G401 (cell line): ENCODE measurements at places on chromosomes 1 and 21. TPM values are rescaled to one million over a fixed set of nuclear protein-coding genes. Genes with fewer than 3 reads are reported as not detected.

ESRRG gene
- not detected in 2 replicates for total RNA-seq

CRYAA gene
- not detected in 2 replicates for total RNA-seq

PTPN7 gene
- not detected in 2 replicates for total RNA-seq

PLA2G2C gene
- total RNA-seq: not detected in 2 replicates

TFF2 gene
- not detected in 2 replicates for total RNA-seq

PRELP gene
- total RNA-seq: not detected in 2 replicates

PTGFR gene
- total RNA-seq: not detected in 2 replicates

DNA sequence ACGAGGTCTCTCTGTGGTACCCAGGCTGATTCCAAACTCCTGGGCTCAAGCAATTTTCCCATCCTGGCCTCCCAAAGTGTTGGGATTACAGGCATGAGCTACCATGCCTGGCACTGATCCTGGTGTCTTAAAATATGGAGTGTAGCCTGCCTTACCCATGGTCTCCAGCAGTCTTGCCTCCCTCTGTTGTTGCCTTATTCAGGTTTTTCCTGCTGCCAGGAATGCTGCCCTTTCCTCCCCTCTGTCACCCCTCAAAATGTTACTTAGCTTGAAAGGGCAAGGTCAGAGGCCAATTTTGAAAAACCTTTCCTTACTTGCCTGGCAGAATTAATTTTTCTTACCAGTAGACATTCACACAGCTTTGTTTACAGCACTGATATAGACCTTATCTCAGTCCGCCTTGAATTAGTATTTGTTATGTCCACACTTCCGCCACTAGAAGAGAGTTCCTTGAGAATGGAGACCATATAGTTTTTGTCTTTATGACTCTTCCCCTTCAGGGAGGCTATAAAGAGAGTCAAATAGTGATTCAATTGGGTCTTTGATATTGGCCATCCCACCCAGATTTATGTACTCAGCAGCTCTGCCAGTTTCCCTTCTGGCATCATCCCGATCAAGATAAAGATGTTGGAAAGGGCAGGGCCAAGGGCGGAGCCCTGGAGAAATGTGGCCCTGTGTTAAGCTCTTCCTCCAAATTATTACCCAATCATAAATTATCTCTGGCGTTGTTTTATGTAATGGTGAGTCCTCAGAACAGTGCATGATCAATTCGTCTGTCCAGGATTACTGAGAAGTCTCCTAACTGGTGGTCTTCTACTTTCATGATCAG lies 38.8 kb downstream of the C1orf21 start:
- DNase-seq: no peak

DNA sequence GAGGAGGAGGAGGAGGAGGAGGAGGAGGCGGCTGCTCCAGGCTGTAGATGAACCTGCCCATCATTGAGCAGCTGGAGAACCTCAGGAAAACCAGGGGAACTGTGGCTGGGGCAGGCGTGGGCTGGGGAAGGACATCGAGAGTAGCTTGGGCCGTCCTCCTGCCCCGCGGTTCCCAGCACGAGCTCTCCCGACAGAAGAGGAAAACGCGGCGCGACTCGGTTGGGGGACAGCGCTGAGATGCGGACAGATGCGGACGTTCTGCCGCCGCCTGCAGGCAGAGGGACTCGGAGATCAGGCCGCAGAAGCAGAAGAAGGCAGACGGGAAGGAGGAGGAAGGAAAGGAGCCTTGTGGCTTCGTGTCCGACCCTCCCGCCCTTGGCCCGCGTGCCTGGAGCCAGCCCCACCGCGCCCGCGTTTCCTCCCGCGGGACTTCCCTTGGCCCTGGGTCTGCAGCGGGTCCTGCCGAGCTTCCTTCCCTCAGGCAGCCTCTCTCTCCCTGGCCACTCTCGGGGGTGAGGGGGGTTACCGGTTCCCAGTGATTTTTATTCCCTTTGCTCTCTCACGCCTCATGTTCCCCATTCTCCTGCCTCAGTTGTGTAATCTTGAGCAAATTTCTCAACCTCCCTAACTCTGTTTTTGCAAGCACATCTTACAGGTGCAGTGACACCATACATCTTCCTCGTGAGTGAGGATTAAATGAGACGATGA lies 1.7 kb upstream of the TNFRSF9 start:
- peak; percentile 22 for DNase-seq

- DNase-seq: peak; percentile 36
Measured at GRCh38 chr1:169809370-169810095, 14.8 kb upstream of the METTL18 start.

- DNase-seq: no peak
Measured at GRCh38 chr21:35041881-35042280, 7.2 kb downstream of the RUNX1 start.

GRCh38 chr21:16376673-16377072 lies 646.9 kb downstream of the USP25 start:
- no peak for DNase-seq

DNA sequence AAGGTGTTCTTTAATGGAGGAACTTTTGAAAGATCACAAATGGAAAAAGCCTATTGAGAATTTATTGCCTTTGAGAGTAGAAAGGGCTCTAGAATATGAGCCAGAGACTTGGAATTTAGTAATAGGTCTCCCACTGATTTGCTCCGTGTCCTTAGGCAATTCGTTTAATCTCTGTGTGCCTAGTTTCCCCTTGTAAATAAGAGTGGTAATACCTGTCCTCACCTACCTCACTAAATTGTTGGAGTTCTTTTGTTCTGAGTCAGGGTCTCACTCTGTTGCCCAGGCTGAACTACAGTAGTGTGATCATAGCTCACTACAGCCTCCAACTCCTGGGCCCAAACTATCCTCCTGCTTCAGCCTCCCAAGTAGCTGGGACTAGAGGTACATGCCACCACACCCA lies 15.0 kb upstream of the TEKT2 start:
- no peak for DNase-seq

- no peak for DNase-seq
Measured at GRCh38 chr1:40363721-40364120, 9.8 kb upstream of the SMAP2 start.

DNA sequence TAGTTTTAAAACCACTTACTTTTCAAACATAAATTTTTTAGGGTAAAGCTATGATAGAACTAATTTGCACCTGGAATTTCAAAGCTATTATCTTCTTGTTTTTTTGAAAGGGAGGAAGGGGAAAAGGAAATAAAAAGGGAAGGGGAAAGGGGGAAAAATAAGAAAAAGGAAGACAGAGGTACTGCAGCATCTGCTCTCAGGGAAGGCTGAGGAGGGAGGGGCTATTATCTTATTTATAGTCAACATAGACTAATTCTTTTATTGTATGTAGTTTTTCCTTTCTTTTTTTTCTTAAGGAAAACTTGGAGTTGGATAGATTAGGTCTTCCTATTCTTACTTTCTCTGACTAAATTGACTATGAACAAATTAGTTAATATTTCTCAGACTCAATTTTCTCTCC lies 41.5 kb upstream of the ZYG11A start:
- DNase-seq: no peak

DNA sequence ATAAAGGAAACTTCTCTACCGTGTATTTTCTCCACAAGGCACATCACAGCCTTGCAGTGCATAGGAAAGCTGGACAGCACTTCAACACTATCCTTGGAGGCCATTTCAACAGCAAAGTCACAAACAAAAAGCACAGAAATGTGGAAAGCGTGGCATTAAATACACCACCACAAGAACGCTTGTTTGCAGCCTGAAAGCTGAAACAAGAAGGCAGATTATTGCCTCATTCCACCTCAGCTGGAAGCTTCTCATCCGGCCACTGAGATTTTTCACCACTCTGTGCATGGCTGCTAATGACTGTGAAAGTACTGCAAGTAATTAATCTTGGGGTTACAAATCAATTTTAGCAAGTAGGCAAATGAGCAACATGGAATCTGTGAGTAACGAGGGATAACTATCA lies 50.9 kb upstream of the GALNT2 start:
- no peak for DNase-seq
